Left ventricle myocardium superior (tissue), 1 donor: ENCODE measurements at places on chromosomes 1 and 21. TPM values are rescaled to one million over a fixed set of nuclear protein-coding genes. Genes with fewer than 3 reads are reported as not detected.

DNA sequence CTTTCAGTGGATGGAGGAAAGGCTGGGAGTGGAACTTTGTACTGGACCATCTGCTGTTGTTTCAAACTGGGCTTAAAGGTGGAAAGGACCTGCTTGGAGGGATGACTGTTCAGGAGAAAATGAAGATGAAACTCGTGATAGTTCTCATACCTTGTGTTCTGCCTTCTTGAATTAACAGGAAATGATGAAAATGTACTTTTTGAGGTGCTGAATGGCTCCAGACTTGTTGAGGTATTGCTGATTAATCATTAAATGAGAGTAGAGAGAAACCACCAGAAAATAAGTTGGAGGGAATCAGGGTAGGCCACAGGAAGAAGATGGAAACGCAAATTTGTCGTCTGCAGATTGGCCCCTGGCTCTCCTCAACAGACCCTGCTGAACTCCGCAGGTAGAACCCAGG is 26.2 kb upstream of the ZNF436 start:
- DNase-seq: no peak

Gene CD2
- 1.7 TPM for total RNA-seq

Gene GCSAML
- not detected for total RNA-seq

DNA sequence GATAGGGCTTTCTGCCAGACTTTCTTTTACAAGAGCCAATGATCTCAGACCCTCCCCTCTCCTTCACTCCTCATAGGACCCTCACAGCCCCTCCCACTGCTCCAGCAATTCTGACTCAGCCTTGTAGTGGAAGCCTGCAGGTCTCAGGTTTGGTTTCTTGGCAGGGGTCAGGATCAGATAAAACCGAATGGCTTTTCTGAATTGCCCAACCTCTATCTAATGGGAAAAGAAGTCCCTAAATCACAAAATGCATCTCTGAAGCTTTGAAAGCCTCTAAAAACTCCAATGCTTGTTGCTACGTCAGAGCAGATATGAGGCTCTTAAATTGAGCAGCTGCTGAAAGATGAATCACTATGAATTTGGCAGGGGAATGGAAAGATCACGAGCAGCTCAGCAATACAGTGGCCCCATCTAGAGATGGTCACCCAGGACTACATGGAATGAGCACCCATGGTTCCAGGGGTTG is 74.5 kb downstream of the NID1 start:
- no peak for DNase-seq

Gene RAB42
- total RNA-seq: 1.5 TPM

- peak; percentile 47 for DNase-seq
Observed at GRCh38 chr1:172398970-172399755, 21.3 kb upstream of the C1orf105 start.

GRCh38 chr1:230145505-230145899 is 78.5 kb downstream of the GALNT2 start:
- no peak for DNase-seq

DNA sequence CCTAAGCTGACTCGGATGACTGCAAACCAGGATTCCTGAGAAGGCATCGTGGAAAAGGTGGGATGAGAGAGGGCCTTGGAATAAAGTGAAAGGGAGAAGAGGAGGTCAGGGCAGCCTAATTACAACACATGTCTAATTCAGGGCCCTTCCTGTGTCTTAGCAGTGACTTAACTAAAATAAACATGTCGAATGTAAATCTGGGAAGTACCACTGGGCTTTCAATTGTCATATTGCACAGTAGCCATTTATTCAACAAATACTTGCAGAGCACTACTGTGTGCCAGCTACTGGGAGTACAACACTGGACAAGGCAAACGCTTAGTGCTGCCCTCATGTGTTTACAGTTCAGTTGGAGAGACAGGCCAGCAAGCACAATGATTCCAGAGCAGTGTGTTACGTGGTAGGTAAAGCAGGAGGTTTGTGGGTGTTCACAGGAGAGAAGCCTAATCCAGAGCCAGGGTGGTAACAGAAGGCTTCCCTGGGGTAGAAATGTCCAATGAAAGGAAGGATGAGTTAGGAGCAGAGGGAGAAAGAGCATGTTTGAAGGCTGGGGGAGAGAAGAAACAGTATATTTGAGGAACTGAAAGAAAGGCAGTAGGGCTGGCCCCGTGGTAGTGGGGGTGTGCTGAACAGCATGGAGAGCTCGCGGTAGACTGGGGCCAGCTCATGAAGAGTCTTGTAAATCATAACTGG is 38.0 kb upstream of the RASAL2 start:
- DNase-seq: peak; percentile 43

DNA sequence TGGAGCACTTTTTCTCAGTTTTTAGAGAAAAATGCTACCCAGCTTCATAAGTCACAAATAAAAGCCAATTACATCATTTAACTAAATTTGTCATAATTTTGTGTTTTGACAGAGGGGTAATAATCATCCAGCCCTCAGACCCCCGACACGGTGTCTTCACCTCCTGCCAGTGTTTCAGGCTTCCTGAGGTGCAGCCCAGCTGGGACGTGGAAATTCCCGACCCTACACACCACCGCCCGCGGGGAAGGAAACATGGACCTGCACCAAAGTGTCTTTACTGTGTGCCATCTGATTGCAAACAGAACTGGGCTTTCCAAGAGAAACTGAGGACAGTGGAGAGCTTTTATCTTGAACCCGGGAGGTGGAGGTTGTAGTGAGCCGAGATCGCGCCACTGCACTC is 7.7 kb upstream of the INAVA start:
- DNase-seq: no peak

Gene USH2A
- total RNA-seq: 2.3 TPM

Gene NOL9
- total RNA-seq: 12.9 TPM

GRCh38 chr1:91499904-91500755 is 521 bp upstream of the CDC7 start:
- DNase-seq: no peak

DNA sequence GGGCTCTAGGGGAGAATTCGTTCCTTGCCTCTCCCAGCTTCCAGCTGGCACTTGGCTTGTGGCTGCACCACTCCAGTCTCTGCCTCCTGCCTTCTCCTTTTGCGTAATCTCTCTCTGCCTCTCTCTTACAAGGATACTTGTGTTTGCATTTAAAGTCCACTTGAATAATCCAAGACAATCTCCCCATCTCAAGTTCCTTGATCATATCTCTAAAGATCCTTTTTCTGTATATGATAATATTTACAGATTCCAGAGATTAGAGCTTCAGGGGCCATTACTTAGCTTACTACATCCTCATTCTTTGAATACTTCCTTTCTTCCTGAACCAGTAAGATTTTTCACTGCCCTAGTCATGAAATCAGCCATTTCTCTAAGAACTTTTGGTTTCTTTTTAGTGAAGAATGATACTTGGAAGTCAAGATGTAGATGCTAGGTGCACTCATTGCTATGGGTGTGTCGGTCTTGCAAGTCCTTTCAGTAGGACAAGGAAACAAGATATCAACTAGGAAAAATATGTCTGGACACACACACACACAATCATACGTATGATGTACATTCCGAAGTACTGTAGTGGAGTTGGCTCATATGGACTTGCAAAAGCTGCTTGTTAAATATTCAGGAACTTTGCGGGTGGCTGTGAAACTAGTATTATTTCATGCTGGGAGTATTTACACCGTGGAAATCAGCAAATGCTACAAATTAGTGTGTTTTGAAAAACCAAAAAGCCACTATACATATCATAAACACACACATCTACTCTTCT is 20.8 kb upstream of the RLF start:
- DNase-seq: no peak

- peak; percentile 37 for DNase-seq
Observed at GRCh38 chr1:59361766-59362165, 64.9 kb downstream of the FGGY start.

Gene OR10Z1
- not detected for total RNA-seq
